ENCODE measurements at places on chromosomes 12 and 14. TPM values are rescaled to one million over a fixed set of nuclear protein-coding genes. Genes with fewer than 3 reads are reported as not detected.

Gene CARMIL3
- 0.48 TPM for total RNA-seq

Gene EPYC
- not detected for total RNA-seq

Gene PTPRQ
- total RNA-seq: not detected

Gene C1S
- 2.2 TPM for total RNA-seq

Gene CLEC9A
- not detected for total RNA-seq

Gene RIN3
- total RNA-seq: 15.8 TPM

Gene ASB2
- total RNA-seq: 2.5 TPM

Gene KRT77
- total RNA-seq: not detected

Gene PGAM5
- 55.7 TPM for total RNA-seq

Gene MIP
- not detected for total RNA-seq

Gene ST8SIA1
- total RNA-seq: 0.84 TPM

Gene RSRC2
- total RNA-seq: 127 TPM

Gene PLD4
- not detected for total RNA-seq

Gene FAM222A
- total RNA-seq: 0.38 TPM

Gene MEG3
- not detected for total RNA-seq

Gene PPP4R4
- 13.2 TPM for total RNA-seq

Data from activated naive CD4-positive, alpha-beta T cell treated with anti-CD3 and anti-CD28 coated beads for 36 hours (primary cell).